ENCODE measurements at places on chromosomes 6 and 20.

- DNase-seq: no peak
Measured at GRCh38 chr6:107292715-107293271, 166.6 kb downstream of the PDSS2 start.

- DNase-seq: no peak
Measured at GRCh38 chr6:131597446-131597845, 24.4 kb downstream of the ARG1 start.

GRCh38 chr6:95742767-95743289 lies 165.5 kb downstream of the MANEA start:
- no peak for DNase-seq

DNA sequence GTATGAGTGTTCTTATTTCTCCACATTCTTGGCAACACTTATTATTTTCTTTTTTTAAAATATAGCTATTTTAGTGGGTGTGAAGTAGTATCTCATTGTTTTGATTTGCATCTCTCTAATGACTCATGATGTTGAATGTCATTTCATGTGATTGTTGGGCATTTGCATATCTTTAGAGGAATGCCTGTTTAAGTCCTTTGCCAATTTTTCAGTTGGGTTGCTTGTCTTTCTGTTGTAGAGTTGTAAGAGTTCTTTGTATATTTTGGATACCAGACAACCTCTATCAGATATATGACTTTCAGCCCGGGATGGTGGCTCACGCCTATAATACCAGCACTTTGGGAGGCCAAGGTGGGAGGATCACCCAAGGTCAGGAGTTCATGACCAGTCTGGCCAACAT lies 5.1 kb upstream of the POPDC3 start:
- DNase-seq: no peak

- DNase-seq: no peak
Measured at GRCh38 chr6:41732591-41733359, 2.6 kb downstream of the TFEB start.

DNA sequence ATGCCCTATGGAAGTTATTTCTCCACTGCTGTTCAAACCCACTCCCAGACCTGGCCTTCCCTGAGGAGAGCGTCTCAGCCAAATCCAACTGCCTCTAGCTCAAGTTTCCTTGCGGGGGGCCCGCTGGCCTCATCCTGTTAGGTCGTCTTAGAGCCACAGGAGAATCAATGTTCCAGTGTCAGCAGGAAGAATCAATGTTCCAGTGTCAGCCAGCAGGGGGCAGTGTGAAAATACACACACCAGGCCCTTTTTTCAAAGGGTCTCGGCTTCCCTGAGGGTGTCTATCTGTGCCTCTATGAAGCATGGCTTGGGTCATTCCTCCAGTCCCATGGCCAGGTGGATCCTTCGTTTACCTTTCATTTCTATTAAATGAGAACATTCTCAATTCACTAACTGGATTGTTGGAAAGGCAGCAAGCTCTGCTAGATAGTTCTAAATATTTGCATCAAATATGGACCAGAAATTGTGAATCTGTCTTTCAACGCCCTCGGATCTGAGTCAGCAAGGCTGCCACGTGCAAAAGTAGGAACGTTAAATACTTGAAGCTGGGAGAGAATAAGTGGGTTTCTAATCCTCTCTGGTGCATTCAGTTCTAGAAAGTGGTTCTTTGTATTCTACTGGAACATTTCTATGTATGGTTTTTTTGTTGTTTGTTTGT lies 19.2 kb downstream of the PRND start:
- DNase-seq: no peak

DNA sequence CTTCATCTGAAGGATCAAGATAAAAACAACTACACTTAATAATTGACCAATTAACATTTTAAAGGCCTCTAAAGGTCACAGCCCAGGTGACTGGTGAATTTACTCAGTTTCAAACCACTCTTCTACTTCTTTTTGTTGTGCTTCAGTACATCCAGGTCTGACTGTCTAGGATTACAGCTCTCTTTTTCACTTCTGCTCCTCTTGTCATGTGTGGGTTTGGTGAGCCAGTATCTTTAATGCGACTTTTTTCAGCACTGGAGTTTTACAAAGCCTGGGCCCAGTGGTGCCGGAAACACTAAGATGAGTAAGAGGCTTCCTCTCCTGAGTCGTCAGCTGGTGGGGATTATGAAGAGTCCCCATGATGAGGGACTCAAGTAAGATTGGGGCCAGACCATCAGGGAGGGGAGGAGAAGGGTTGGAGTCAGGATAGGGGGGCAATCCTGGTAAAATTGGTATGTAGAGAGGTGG lies 27.0 kb downstream of the HECA start:
- no peak for DNase-seq

GRCh38 chr6:31401403-31401802 lies 2.0 kb upstream of the MICA start:
- DNase-seq: no peak

DNA sequence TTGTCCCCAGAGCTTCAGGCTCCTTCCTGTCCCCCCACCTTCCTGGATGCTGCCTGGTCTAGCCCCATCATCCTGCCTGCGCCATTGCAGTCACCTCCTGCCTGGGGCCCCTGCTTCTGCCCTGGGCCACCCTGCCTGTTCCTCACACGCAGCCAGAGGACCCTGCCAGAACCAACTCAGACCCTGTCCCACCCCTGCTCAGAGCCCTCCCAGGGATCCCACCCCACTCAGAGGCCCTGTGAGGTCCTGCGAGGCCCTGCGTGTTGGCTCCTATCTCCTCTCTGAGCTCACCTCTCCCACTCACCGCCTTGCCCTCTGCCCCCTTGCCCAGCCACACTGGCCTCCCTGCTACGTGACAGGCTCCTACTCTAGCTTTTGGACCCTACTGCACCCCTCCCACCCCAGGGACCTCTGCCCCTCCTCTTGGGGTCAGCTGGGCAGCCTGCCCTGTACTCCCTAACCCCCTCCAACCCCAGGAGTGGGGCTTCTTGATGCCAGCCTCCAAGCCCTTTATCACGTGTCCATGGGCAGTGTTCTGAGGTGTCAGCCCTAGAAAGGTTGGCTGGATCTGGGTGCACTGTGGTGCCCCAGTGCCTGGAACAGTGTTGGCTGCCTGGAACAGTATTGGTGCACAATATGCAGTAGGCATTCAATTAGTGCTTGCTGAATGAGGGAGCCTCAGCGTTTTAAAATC lies 68.3 kb downstream of the CEBPB start:
- no peak for DNase-seq

GRCh38 chr6:46674410-46674809 lies 13.3 kb upstream of the TDRD6 start:
- no peak for DNase-seq

DNA sequence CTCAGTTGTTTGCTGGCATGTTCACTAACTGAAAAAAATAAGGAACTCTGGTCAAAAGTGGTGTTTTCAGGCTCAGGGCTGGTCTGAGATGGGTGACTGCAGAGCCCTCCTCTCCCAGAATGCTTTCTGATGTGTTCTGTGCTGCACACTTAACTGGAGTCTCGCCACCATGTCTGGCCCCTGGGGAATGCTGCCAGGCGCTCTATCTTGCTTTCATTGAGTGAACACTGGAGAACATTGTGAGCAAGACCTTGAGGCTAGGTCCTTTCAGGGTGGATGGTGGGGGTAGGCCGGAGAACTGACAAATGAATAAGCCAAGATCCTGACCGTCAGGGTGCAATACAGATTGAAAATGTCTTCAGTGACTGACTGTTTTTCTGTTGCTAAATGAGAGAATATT lies 19.5 kb downstream of the PANK2 start:
- no peak for DNase-seq

DNA sequence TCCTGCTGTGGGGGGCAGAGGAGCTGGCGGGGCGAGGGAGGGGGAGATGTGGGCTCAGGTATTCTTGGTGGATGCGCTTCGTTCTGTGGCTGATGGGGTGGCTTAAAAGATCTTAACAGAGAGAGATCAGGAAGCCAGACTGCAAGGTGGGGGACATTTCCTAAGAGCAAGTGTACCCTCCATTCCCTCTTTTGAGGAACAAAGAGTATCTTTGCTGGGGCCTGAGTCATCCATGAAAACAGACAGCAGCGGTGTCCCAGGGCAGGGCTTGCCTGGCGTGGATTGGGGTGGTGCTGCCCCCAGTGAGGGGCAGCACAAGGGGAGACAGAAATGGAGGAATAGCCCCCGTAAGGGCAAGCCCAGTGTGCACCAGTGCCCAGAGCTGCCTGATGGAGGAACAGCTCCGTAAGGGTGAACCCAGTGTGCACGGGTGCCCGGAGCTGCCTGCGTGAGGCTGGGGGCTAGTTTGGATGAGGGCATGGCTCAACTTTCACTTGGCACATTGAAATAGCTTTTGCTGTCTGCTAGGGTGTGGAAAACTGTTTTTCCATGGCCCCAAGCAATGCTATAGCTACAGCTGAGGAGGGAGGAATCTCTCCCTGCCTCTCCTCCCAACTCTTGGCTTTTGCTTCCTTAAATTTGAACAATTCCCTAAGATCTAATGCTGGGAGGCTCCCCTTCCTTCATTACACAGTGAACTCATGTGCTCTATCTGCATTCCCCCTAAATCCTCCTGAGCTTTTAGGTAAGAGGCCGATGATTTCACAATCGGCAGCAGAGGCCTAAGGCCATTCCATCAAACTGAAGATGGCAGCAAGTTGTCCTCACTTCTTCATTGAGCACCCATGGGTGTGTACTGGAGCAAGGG lies 12.9 kb downstream of the MAPK13 start:
- no peak for DNase-seq

DNA sequence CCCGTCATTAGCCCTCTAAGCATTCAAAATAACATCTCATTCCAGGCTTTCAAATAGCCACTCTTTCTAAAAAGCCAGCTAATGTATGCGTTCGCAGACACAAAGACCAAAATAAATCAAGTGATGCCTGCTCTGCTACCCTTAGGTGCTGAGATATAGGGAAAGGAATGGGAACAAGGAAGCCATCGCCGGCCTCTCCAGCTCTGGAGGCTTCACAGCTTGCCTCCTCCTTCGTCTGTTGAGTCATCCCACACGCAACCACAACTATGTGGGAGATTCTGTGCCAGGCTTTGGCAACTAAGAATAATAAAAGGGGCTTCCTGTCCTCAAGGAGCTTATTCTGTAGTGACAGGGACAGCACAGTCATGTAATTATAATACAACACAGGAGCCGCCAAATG lies 27.3 kb upstream of the SLC22A23 start:
- no peak for DNase-seq

- DNase-seq: no peak
Measured at GRCh38 chr20:4161401-4162251, 146.3 kb upstream of the RNF24 start.

- no peak for DNase-seq
Measured at GRCh38 chr20:568097-568652, 24.6 kb upstream of the CSNK2A1 start.

- DNase-seq: no peak
Measured at GRCh38 chr20:24657878-24658620, 188.6 kb downstream of the SYNDIG1 start.

- no peak for DNase-seq
Measured at GRCh38 chr6:163720005-163720404, 305.5 kb downstream of the QKI start.

DNA sequence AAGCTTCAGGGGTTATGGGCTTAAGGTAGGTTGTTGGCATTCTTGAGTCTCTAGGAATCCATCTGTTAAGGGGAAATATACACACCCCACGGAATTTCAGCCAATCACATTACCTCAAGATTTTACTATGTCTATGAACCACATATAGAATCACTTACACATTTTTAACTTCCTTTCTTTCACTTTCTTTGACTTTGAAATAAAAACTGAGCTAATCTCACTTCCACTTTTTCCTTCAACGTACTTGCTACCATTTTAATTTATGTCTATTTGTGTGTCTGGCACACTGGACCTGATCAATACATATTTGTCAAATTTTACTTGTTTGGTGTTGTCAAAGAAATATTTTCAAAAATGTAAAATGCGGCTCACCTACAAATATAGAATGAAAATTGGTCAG lies 545.4 kb upstream of the JAG1 start:
- DNase-seq: no peak

DNA sequence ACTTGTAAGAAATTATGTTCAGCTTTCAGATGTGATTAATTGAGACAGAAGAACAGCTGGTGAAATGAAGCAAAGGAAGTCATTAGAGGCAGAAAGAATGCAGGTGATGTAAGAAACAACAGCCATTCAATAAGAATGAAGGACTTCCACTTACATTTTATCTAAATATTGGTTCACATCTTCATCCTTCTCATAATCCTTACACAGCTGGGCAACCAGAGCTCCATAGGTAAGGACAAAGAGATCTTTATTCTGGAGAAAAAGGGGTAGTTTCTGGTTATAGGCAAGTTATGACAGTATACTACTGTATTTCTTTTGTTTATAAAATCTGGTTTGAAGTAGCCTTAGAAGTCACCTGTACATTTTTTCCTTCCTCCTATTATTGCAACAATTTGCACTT lies 2.3 kb downstream of the TRAPPC3L start:
- no peak for DNase-seq

GRCh38 chr20:34475979-34476736 lies 40.1 kb upstream of the DYNLRB1 start:
- DNase-seq: no peak

GRCh38 chr20:19554666-19555065 lies 203.4 kb upstream of the RIN2 start:
- DNase-seq: no peak

GRCh38 chr6:6915813-6916547 lies 191.8 kb upstream of the RREB1 start:
- no peak for DNase-seq

GRCh38 chr6:134589512-134589911 lies 271.6 kb upstream of the SGK1 start:
- no peak for DNase-seq

DNA sequence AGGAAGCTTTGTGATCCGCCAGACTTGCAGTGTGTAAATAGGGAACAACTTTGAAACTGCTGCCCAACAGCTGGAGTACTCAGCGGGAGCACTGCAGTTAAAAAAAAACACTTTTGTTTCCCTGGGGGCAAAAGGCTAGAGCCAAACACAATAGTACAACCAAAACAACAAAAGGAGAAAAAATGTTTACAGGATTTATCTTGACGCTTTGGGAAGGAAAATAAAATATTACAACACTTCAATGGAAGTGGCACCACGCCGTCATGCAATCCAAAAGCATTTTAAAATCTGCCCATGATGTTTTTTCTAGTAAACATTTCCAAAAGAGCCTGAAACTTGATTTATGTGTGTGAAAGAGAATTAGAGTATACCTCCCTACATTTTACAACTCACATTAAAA lies 26.0 kb downstream of the PTPRK start:
- no peak for DNase-seq

DNA sequence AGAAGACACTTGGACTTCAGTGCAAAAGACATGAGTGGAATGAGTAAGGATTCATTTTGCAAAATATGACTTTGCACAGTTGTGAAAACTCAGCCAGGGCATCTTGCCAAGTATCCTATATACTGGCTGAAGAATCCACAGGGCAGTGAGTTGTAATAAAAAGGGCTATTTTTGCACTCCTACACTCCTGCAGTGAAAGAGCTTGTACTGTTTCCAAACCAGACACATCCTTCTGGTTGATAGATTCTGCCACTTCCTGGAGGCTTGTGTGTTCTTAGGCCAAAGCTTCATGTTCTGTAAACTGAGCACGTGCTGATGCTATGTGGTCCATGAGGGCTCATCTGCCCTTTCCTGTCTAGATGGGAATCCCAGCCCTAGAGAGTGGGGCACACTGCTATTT lies 34.9 kb downstream of the GMPR start:
- no peak for DNase-seq

Data from cortex of kidney (tissue), 1 donor.